ENCODE measurements at places on chromosomes 5 and 9.
A peak's percentile ranks its signal among the peaks of the same experiment; 100 is the strongest.

- no peak for DNase-seq
- H3K4me3 ChIP-seq: peak overlapping the region; percentile 34
- H3K27ac ChIP-seq: no peak overlapping the region
- no peaks in the 10 kb centered on the region for H3K27me3 ChIP-seq
- H3K36me3 ChIP-seq: peaks cover 10% of the 10 kb centered on the region
These were observed 5.7 kb downstream of the ENTPD8 start for GRCh38 chr9:137435381-137435891.

DNA sequence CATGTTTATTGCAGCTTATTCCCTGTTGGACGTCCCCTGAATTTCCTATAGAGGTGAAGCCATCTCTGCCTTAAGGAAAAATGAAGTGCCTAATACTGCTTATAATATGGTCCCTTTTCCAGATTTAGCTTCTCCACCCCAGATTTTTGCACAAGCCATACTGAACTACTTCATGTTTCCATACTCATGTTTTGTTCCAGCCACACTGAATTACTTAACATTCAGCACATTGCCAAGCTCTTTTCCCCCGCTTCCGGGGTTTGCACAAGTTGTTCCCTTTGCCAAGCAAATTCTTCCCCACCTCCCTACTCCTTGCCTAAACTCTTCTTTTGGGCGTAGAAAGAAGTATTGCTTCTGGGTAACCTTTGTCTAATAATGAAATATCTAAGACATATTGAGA is 1.7 kb upstream of the CNTRL start:
- H3K27me3 ChIP-seq: no peaks in the 10 kb centered on the region
- H3K4me1 ChIP-seq: peaks cover 24% of the 10 kb centered on the region
- no peak overlapping the region for H3K27ac ChIP-seq
- peaks cover 19% of the 10 kb centered on the region for H3K36me3 ChIP-seq
- DNase-seq: no peak

DNA sequence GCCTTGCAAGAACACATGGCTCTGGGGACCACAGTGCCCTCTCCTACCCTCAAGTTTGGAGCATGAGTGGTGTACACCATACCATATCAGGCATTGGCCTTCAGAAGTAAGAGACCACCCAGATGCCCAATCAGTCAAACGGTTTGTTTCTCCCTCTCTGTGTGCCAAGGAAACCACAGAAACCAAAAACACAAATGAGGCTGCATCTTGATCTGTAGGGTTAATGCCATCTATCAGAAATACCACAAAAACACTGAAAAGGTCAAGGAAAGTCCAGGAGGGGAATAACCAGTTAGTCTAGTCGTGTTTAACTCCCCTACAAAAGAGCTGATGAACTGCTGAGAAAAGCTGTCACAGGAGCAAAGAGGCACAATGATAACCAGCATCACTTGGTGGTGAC is 78.4 kb downstream of the INSYN2B start:
- H3K27ac ChIP-seq: no peak overlapping the region
- peaks cover 75% of the 10 kb centered on the region for H3K27me3 ChIP-seq
- no peaks in the 10 kb centered on the region for H3K4me1 ChIP-seq
- no peak for DNase-seq
- no peaks in the 10 kb centered on the region for H3K36me3 ChIP-seq

DNA sequence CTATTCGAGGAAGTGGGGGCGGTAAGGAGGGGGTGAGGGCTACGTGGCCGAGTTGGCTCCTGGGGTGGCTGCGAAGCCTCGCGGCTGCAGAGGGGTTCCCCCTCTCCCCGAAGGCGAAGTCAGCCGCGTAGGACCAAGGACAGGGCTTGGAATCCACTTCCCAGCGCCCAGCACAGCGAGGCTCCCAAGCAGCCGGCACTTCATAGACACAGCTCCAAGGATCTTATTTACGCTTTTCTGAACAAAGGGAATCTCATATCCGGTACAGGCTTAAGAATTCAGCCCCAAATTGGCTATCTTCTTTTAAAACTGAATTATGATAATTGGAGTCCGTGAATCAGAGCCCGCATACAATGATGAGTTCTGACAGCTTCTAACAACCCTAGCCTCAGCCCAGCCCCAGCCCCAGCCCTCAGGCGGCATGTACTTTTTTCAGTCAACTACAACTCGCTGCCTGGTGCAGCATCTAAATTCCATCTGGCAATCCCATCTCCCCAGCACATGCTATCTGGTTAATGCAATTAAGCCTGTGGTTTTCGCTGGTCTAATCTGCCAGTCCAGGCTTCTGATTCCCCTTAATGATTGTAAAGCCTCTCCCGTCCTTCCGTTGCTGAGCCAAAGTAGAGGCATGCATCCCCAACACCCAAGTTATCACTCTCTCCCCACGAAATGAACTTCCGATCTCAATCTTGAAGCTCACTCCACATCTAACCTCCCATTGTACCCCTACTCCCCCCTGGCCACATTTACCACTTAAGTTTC is 1.0 kb downstream of the ELAVL2 start:
- no peaks in the 10 kb centered on the region for H3K36me3 ChIP-seq
- DNase-seq: no peak

- H3K4me1 ChIP-seq: peaks cover 52% of the 10 kb centered on the region
- no peak for DNase-seq
- no peaks in the 10 kb centered on the region for H3K27me3 ChIP-seq
- peaks cover 33% of the 10 kb centered on the region for H3K36me3 ChIP-seq
- H3K4me3 ChIP-seq: no peak overlapping the region
- H3K27ac ChIP-seq: no peak overlapping the region
These were observed 21.8 kb downstream of the DAPK1 start for GRCh38 chr9:87519461-87519860.

DNA sequence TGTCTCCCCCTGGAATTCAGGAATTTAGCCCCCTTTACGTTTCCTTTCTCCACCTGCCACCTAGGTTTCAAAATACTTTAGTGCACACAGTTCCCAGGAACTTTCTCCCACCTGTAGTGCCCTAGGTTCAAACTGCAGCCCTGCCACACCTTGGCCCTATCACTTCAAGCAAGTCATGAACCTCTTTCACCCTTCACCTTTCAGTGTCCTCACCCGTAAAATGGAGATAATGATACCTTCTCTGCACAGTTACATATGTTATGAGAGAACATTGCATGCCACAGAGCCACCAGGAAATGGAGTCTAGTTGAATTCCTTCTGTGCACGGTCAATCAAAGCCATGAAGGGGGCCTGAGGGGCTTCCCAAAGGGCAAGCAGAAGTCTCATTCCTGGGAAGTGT is 9.8 kb upstream of the EEIG1 start:
- H3K27ac ChIP-seq: peak overlapping the region; percentile 47
- H3K27me3 ChIP-seq: no peaks in the 10 kb centered on the region
- peaks cover 27% of the 10 kb centered on the region for H3K4me1 ChIP-seq
- no peak for DNase-seq

DNA sequence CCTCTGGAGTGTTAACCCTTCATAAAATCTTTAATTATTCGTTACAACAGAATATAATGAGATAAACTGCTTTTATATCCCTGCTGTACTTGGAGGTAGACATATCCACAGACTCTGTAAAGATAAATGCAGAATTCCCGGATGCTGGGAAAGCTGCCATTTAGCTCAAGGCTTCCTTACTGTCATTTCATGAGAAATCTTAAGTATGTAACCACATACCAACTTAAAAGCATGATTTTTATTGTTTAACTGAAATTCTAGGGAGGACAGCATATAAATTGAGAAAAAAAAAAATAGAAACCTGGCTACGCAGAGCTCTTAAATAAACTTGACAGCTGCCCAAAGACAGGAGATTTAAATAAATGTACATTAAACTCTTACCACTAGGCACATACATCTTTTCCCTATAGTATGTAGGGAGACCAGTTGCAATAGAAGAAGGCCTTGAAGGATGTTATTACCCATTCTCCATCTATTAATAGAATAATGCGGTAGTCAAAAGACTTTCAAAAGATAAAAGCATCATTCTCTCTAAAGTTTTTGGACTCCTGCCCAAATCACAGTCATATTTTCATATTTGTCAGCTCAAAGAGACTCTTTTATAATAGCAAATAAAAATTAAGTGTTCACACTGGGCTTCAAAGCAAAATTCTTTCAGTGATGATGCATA is 373.8 kb downstream of the NDUFS4 start:
- H3K27ac ChIP-seq: no peak overlapping the region
- H3K27me3 ChIP-seq: no peaks in the 10 kb centered on the region
- H3K36me3 ChIP-seq: no peaks in the 10 kb centered on the region
- no peaks in the 10 kb centered on the region for H3K4me1 ChIP-seq

- no peak for DNase-seq
- H3K27me3 ChIP-seq: no peaks in the 10 kb centered on the region
- H3K4me1 ChIP-seq: no peaks in the 10 kb centered on the region
- no peak within 1 kb of the TSS for H3K27ac ChIP-seq
- H3K4me3 ChIP-seq: no peak within 1 kb of the TSS
These were observed at the start of gene OR13C4 for GRCh38 chr9:104527109-104527508. TSS of gene OR13C4 (minus strand) at chr9:104527209. CDS start at chr9:104527209, 0 bp downstream.

DNA sequence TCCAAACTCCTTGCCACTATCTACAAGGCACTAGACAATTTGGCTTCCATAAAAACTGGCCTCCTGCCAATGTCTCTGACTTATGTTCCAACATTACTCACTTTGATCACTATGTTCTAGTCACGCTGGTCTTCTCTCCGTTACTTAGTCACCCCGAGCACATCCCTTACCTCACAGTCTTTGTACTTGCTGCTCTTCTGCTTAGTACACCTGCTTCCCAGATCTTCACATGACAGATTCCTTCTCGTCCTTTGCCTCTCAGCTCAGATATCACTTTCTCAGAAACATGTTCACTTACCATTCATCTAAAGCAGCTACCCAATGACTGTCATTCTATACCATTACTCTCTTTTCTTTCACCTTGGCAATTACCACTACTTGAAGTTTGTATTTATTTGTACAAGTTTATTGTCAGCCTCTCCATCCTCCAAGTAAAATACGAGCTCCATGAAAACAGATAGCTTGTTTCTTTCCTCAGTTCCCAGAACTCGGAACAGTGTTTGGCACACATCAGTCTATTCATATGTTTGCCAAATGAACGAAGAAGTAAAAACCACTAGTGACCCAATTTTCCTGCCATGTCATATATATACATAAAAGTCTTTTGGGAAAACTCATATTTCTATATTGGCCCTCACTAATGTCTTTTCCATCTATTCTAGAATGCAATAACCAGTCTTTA is 5.9 kb upstream of the SLC22A5 start:
- H3K4me1 ChIP-seq: peaks cover 28% of the 10 kb centered on the region
- H3K27ac ChIP-seq: peak overlapping the region; percentile 9
- peaks cover 17% of the 10 kb centered on the region for H3K36me3 ChIP-seq
- H3K4me3 ChIP-seq: no peak overlapping the region
- DNase-seq: peak; percentile 43

DNA sequence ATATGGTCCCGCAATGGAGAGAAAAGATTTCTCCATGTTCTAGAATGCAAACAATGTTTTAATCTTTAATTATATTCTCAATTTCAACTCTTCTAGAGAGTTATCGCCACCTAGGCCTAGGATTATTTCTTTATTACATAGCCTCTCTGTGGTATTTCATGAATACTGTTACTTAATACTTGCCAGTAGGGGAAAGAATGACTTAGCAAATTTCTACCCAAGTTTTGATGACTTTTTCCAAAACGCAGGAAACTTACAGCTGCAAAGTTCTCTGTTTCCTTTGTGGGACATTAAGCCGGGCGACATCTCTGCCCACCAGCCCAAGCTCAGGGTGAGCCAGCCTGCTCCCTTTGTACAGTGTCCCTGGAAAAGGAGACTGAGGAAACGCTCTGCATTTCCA is 73.8 kb downstream of the MED27 start:
- no peaks in the 10 kb centered on the region for H3K36me3 ChIP-seq
- DNase-seq: no peak
- H3K27ac ChIP-seq: no peak overlapping the region
- peaks cover 9% of the 10 kb centered on the region for H3K4me1 ChIP-seq

DNA sequence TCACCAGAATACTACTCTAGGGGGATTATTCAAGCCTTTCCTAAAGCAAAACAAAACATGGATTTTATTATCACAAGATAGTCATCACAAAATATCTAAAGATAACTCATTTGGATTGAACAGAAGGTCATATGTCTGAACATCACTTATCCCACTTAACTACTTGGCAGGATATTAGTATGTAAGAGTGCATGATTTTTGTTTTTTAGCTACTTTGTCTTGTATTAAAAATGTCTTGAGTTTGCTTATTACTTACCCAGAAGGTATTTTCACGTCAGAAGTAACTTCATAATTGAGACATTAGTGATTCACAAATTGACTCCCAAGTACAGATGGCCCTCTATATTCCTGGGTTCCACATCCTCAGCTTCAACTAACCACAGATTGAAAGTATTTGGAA is 113.8 kb downstream of the TLE4 start:
- no peaks in the 10 kb centered on the region for H3K4me1 ChIP-seq
- H3K27ac ChIP-seq: no peak overlapping the region
- no peaks in the 10 kb centered on the region for H3K27me3 ChIP-seq
- no peak overlapping the region for H3K4me3 ChIP-seq

DNA sequence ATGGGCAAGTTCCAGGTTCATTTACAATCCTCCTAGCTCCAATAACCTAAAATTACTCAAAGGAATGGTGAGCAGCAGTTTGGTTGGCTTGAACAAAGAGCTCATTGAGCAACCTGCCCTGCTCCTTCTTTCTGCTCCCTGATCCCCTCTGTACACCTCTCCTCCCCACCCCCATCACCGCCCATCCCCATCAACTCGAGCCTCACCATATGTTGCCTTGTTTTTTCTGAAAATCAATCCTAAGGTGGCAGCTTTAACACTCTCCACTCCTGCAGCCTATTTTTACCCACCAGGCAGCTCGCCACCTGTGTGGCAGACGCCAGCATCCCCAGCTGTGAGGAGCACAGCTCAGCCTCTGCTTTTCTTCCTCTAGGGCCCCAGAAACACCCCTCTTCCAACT is 533.4 kb upstream of the BRINP1 start:
- H3K27ac ChIP-seq: no peak overlapping the region
- no peak for DNase-seq
- H3K4me1 ChIP-seq: no peaks in the 10 kb centered on the region
- H3K36me3 ChIP-seq: no peaks in the 10 kb centered on the region
- no peak overlapping the region for H3K4me3 ChIP-seq

DNA sequence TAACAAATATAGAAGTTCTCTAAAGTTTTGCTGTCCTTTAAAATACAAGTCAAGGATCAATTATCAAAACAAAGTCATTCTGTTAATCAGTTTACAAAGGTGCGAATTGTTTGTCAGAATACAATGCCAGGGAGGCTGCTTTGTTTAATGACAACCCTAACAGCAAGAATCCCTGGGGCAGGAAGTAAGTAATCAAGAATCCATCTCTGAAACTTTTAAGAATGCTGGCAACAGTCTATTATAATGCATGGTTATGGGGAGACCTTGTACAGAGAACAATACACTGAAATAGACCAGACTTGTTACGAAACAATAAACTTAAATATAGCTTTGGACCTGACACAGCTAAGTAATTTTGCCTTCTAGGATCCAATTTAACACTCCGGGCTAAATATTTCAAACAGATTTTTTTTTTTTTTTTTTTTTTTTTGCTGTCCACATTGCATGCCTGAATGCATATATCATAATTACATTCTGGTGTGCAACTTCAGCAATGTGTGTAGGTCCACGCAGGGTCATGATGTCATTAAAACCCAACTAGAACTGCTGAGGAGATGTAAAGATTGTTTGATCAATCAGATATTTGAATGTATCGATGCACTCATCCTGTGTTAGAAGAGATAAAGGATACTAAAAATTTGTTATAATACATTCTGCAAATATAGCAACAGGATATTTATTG is 421.3 kb downstream of the CETN3 start:
- no peaks in the 10 kb centered on the region for H3K4me1 ChIP-seq
- DNase-seq: no peak
- H3K36me3 ChIP-seq: no peaks in the 10 kb centered on the region
- no peak overlapping the region for H3K27ac ChIP-seq

- H3K4me1 ChIP-seq: peaks cover 11% of the 10 kb centered on the region
- peak; percentile 54 for DNase-seq
- no peaks in the 10 kb centered on the region for H3K36me3 ChIP-seq
- H3K4me3 ChIP-seq: no peak overlapping the region
- H3K27ac ChIP-seq: no peak overlapping the region
These were observed 135.4 kb downstream of the WDR41 start for GRCh38 chr5:77356740-77357139.

Measured in Calu3 (cell line).